ENCODE measurements at places on chromosomes 7 and 10. TPM values are rescaled to one million over a fixed set of nuclear protein-coding genes. Genes with fewer than 3 reads are reported as not detected.
A peak's percentile ranks its signal among the peaks of the same experiment; 100 is the strongest.

DNA sequence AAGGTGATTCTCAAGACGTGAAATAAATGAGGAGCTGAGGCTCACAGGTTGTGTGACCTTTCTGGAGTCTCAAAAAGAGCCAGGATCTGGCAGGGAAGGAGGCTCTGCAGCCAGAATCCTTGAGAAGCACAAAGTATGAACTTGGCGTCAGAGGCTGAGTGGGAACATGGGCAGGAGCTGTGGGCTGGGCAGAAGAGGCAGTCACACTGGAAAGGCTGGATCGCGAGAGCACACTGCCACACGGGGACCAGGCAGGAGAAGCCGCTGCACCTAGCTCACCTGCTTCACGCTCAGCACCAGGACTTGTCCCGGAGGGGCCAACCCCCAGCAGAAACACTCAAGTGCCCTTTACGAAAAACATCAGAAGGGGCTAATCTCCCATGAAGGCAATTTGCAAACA, 535.0 kb downstream of the TNS3 start:
- no peak for DNase-seq
- no peak overlapping the region for H3K4me3 ChIP-seq
- H3K36me3 ChIP-seq, result no peaks in the 10 kb centered on the region
- no peak overlapping the region for H3K27ac ChIP-seq
- no peaks in the 10 kb centered on the region for H3K4me1 ChIP-seq
- H3K27me3 ChIP-seq, result no peaks in the 10 kb centered on the region

GRCh38 chr10:124350806-124351205, 67.9 kb downstream of the OAT start:
- no peak overlapping the region for H3K4me3 ChIP-seq
- H3K27ac ChIP-seq, result no peak overlapping the region
- no peaks in the 10 kb centered on the region for H3K27me3 ChIP-seq
- DNase-seq, result no peak

- no peaks in the 10 kb centered on the region for H3K36me3 ChIP-seq
- H3K4me1 ChIP-seq, result no peaks in the 10 kb centered on the region
- H3K27ac ChIP-seq, result no peak overlapping the region
- no peaks in the 10 kb centered on the region for H3K27me3 ChIP-seq
Observed at GRCh38 chr10:131698986-131699385, 201.8 kb upstream of the PPP2R2D start.

- H3K27me3 ChIP-seq, result no peaks in the 10 kb centered on the region
- peaks cover 11% of the 10 kb centered on the region for H3K4me1 ChIP-seq
Observed at GRCh38 chr10:35075228-35075627, 14.9 kb downstream of the CUL2 start.

DNA sequence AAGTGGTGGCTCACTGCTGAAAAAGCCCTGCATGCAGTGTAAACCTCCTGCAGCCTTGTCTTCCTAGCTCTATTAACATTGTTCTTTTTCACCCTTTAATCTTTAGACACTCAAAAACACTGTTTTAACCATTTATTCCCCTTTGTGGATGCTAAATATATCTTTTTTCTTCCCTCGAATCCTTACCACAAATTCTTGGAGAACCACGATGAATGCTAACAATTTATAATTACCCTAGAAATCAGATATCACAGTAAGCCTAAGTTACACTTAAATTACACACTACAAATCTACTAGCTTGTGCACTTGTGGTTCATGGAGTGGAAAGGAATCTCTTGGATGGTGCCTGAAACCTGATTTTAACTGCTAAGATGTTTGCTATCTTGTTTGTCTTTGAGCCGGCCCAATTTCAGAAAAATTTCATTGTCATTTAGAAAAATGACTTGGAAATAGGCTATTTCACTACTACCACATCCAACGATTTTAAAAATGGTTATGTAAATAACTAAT, 125.1 kb upstream of the NOBOX start:
- no peak overlapping the region for H3K4me3 ChIP-seq
- no peaks in the 10 kb centered on the region for H3K27me3 ChIP-seq
- DNase-seq, result no peak
- H3K36me3 ChIP-seq, result no peaks in the 10 kb centered on the region
- H3K4me1 ChIP-seq, result peaks cover 6% of the 10 kb centered on the region
- peak overlapping the region; percentile 21 for H3K27ac ChIP-seq

DNA sequence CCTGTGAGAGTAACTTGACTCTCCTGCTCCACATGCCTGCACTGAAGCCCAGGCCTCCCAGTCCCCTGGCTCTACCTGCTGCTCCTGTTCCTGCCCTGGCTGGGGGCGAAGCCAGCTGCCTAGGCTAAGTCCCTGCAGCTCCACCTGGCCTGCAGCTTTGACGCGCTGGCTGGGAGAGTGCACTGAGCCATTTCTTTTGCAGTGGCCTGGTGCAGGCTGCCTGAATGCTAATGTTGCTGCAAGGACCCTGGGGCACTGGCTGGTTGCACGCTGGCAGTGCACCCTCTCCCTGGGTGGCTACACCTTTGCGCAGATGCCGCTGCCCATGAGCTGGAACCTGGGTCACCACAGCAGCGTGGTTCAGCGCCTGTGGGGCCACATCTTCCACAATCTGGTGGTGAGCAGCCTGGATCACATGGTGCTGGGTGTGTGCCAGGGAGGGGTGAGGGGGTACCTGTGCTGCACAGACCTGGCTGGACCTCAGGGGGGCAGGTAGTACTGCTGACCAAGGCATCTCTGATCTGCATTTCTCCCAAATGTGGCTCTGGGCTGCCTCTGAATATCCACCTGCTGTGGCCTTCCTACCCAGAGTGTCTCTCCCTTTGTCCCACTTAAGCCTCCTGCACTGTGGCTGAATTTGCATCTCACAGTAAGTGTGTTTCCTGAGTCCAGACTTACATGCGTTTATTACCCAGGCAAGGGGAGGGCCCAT, 20.0 kb downstream of the IMPDH1 start:
- H3K36me3 ChIP-seq, result no peaks in the 10 kb centered on the region
- no peak overlapping the region for H3K27ac ChIP-seq
- H3K27me3 ChIP-seq, result peaks cover 6% of the 10 kb centered on the region
- DNase-seq, result no peak
- H3K4me1 ChIP-seq, result peaks cover 4% of the 10 kb centered on the region
- H3K4me3 ChIP-seq, result no peak overlapping the region

DNA sequence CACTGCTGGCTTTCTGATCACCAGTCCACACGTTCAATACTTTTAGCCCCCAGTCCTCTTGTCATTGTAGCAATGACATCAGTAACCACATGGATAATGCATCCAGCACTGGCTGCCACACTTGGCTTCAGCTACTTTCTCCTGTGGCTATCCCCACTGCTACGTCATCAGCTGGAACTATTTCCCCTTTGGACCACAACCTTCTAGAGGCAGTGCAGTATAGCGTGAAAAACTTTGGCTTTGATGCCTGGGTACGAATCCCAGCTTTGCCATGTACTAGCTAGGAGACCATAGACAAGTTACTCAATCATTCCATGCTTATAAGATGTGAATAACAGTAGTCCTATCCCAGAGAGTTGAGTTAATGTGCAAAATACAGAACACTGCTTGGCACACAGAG, 63.2 kb downstream of the CCDC3 start:
- no peak for DNase-seq
- H3K27me3 ChIP-seq, result peaks cover 30% of the 10 kb centered on the region
- H3K36me3 ChIP-seq, result no peaks in the 10 kb centered on the region
- no peaks in the 10 kb centered on the region for H3K4me1 ChIP-seq
- no peak overlapping the region for H3K4me3 ChIP-seq

The CCZ1B gene
- total RNA-seq, result 108 TPM

The GNGT1 gene
- not detected for total RNA-seq

The MYL7 gene
- total RNA-seq, result not detected

The RNLS gene
- 2.6 TPM for total RNA-seq

The MARVELD1 gene
- 1.9 TPM for total RNA-seq

The IL2RA gene
- 1,110 TPM for total RNA-seq

Data from activated T-cell treated with anti-CD3 and anti-CD28 coated beads, Interleukin-2, amount 50 U/mL, for 72 hours (primary cell).